SJSA1 (cell line): ENCODE measurements at places on chromosomes 3 and 15.

DNA sequence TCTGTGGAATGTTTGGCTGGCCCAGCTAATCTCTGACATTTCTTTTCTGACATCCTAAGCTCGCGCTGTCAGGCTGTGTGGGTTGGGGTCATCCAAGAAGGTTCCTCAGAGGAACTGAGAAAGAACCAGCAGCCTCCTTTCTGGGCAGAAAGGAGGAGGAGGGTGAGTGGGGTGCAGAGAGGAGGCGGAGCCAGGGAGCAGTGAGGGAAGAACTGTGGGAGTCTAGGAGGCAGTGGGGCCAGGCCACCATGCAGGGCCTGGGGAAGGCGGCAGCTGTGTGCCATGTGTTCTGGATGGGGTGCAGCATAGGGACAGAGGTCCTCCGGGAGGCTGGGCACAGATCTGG, 5.3 kb downstream of the SEMA7A start:
- no peaks in the 10 kb centered on the region; the same call in 1 of the 2 replicates for H3K27me3 ChIP-seq
- DNase-seq, result no peak
- H3K4me3 ChIP-seq, result no peak overlapping the region
- peaks cover 2% of the 10 kb centered on the region for H3K36me3 ChIP-seq

- no peak overlapping the region for H3K27ac ChIP-seq
- H3K27me3 ChIP-seq, result no peaks in the 10 kb centered on the region
- no peak overlapping the region for H3K4me3 ChIP-seq
- H3K36me3 ChIP-seq, result no peaks in the 10 kb centered on the region
Observed at GRCh38 chr3:66052721-66053549, 14.2 kb upstream of the MAGI1 start.

GRCh38 chr3:187519428-187519890, 150.7 kb downstream of the SST start:
- no peak for DNase-seq
- H3K27me3 ChIP-seq, result 0 out of 2 replicates have a peak, but pooled peaks cover 4% of the 10 kb centered on the region
- H3K36me3 ChIP-seq, result no peaks in the 10 kb centered on the region
- H3K4me1 ChIP-seq, result no peaks in the 10 kb centered on the region
- H3K27ac ChIP-seq, result no peak overlapping the region

DNA sequence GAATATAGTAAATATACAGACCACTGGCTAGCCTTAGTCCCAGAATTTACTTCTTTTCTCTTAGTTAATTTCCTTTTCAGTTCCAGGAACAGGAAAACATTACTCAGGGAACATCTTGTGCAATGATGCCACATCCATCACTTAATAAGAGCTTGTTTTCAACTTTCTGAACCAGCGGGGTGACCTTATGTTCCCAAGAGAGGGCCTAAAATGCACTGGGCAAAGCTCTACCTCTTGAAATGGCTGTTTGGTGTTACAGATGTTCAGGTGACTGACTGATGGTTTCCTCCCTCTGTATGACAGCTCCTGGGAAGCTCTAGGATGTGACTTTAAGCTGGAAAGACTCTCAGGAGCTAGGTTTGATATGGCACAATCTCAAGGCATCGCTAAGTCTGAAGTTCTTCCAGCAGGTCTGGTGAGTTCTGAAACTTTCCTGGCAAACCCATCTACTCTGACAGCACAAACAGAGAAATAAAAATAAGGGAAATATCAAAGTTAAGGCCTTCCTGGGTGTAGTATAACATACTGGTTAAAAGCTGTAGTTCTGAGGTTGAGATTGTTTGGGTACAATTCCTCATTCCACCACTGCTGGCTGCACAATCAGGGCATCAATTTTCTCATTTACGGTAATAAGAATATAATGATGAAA, 98.6 kb downstream of the ZIC1 start:
- no peaks in the 10 kb centered on the region for H3K27me3 ChIP-seq
- H3K27ac ChIP-seq, result no peak overlapping the region
- H3K4me1 ChIP-seq, result no peaks in the 10 kb centered on the region
- H3K4me3 ChIP-seq, result no peak overlapping the region
- H3K36me3 ChIP-seq, result no peaks in the 10 kb centered on the region

GRCh38 chr3:121883507-121883906, 10.7 kb upstream of the SLC15A2 start:
- H3K27ac ChIP-seq, result no peak overlapping the region
- no peaks in the 10 kb centered on the region for H3K4me1 ChIP-seq
- no peak for DNase-seq
- no peak overlapping the region for H3K4me3 ChIP-seq
- H3K27me3 ChIP-seq, result no peaks in the 10 kb centered on the region

- no peaks in the 10 kb centered on the region for H3K27me3 ChIP-seq
- H3K4me1 ChIP-seq, result no peaks in the 10 kb centered on the region
- no peak overlapping the region for H3K4me3 ChIP-seq
- no peak overlapping the region for H3K27ac ChIP-seq
- no peaks in the 10 kb centered on the region for H3K36me3 ChIP-seq
Observed at GRCh38 chr15:64731012-64731804, 44.2 kb downstream of the RBPMS2 start.

DNA sequence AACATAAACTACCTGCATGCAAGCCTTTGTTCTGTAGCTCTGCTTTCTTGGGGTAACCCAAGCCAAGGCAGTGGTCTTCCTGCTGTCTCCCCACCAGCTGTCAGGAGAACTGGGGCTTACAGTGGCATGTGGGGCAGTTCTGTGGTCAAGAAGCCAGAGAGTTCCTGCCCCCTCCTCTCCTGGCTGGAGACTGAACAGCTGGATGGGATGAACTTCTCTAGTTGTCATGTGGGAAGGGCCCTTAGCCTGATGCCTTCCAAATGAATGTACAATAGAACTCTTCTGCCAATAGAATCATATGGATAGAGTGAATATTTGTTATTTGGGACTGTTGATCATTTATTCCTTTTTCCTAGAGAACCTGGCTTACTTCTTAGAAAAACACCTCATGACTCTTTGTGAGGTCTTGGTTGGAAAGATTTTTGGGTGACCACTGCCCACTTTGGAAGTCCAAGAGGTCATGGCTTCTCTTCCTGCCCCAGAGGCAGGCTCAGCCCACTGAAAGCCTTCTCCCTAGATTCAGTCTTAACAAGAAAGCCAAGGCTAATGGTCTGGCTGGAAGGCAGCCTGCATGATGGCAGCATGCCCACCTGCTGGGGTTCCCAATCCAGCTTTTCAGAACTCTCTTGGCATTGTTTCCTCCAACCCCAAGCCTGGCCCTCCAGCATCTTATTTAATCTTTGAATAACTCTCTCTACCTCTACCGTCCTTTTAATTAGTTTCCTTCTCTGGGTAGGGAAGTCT, 462.9 kb upstream of the PROK2 start:
- H3K27ac ChIP-seq, result no peak overlapping the region
- no peak overlapping the region for H3K4me3 ChIP-seq
- no peaks in the 10 kb centered on the region for H3K4me1 ChIP-seq

DNA sequence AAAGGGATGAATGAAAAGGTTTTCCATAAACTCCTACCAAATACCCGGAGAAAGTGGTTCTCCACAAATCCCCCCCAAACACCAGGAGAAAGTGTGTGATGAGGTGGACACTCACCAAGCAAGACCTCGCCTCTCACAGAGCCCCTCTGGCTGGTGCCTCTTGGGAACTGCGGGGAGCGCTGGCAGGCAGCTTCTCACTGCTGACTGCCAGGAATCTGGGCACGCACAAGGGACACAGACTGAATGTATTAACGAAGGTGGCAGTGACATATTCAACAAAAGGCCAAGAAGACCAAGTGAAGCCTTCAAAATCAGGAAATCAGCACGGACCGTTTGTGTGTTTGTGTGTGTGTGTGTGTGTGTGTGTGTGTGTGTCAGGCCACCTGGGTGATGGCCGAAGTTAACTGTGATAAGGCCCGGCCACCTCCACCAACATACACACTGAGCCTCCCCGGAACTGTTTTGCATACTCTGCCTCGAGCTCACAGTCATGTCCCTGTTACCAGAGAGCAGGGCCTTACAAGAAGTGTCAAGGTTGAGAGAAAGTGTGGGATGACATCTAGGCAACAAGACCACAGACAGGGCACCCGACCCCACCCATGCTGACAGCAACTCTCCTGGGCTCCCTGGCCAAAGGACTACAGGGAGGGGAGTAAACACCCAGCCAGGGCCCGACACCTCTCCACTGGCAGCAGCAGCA, 18.0 kb downstream of the ATP10A start:
- peaks cover 24% of the 10 kb centered on the region for H3K4me1 ChIP-seq
- H3K36me3 ChIP-seq, result peaks cover 13% of the 10 kb centered on the region
- no peak for DNase-seq

- no peaks in the 10 kb centered on the region for H3K36me3 ChIP-seq
- H3K4me3 ChIP-seq, result no peak overlapping the region
- no peak for DNase-seq
- peaks cover 24% of the 10 kb centered on the region for H3K4me1 ChIP-seq
Observed at GRCh38 chr3:124513610-124513997, 216.6 kb upstream of the UMPS start.

GRCh38 chr3:125149462-125149861, 63.1 kb downstream of the SLC12A8 start:
- H3K4me1 ChIP-seq, result peaks cover 49% of the 10 kb centered on the region
- H3K36me3 ChIP-seq, result no peaks in the 10 kb centered on the region
- H3K4me3 ChIP-seq, result no peak overlapping the region

DNA sequence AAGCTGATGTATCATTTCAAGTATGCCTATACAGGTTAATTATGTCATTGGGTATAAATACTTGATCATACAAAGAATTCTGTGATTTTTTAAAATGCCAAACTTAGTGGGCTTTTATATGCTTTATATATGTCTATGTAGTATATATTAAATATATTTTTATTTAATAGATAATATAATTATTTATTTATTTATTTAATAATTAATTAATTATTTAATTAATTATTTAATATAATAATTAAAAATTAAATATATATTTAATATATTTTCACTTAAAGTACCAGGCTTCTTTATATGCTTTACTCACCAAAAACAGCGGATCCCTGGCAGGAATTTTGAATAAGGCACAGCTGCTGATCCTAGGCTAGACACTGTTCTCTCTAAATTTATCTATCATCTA, 687.0 kb downstream of the VGLL3 start:
- DNase-seq, result no peak
- no peak overlapping the region for H3K27ac ChIP-seq
- H3K27me3 ChIP-seq, result no peaks in the 10 kb centered on the region
- H3K4me3 ChIP-seq, result no peak overlapping the region
- H3K36me3 ChIP-seq, result no peaks in the 10 kb centered on the region

DNA sequence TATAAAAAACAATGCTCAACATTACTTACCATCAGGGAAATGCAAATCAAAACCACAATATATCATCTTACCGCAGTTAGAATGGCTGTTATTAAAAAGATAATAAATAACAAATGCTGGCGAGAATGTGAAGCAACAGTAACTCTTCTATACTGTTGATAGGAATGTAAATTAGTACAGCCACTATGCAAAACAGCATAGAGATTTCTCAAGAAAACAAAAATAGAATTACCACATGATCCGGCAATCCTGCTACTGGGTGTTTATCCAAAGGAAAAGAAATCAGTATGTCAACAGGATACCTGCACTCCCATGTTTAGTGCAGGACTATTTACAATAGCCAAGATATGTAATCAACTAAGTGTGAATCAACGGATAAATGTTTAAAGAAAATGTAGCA, 48.1 kb downstream of the ADAM10 start:
- no peaks in the 10 kb centered on the region for H3K36me3 ChIP-seq
- H3K27me3 ChIP-seq, result no peaks in the 10 kb centered on the region
- no peak overlapping the region for H3K4me3 ChIP-seq
- H3K27ac ChIP-seq, result no peak overlapping the region; the same call in 1 of the 2 replicates
- peaks cover 33% of the 10 kb centered on the region for H3K4me1 ChIP-seq

DNA sequence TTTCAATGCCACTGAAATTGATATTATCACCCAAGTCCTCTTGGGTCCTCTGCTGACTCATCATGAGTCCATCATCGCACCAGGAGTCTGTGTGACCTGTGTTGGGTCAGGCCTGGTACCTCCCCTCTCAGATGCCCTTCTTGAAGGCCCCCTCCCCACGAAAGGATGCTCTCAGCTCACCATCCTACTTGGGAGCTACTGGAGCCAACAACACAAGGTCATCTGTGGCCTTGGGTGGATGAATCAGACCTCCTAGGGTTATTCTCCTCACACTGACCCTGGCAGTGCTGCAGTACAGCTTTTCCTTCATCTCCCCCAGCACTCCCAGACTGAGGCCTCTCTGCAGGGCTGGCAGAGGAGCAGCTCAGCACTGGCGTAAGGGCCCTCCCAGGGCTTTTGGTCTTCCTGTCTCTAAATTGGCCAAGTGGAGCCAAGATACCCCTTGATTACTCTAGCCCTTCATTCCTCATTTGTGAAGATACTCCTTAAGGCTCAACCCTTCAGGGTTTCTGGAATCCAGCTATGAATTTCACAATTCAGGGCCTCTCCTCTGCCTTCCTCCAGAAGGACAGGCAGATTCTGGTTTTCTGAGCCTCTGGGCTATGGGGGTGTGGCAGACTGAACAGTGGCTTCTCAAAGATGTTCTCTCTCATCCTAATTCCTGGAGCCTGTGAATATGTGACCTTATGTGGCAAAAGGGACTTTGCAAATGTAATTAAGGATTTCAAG, 80.7 kb upstream of the GSK3B start:
- H3K27me3 ChIP-seq, result no peaks in the 10 kb centered on the region
- H3K36me3 ChIP-seq, result no peaks in the 10 kb centered on the region
- H3K27ac ChIP-seq, result no peak overlapping the region
- H3K4me1 ChIP-seq, result peaks cover 54% of the 10 kb centered on the region
- no peak overlapping the region for H3K4me3 ChIP-seq
- DNase-seq, result no peak

- H3K27me3 ChIP-seq, result no peaks in the 10 kb centered on the region
- H3K4me1 ChIP-seq, result no peaks in the 10 kb centered on the region
- no peak overlapping the region for H3K4me3 ChIP-seq
- DNase-seq, result no peak
- no peaks in the 10 kb centered on the region for H3K36me3 ChIP-seq
- no peak overlapping the region for H3K27ac ChIP-seq
Observed at GRCh38 chr3:134917631-134918030, 122.6 kb downstream of the EPHB1 start.

GRCh38 chr3:194274424-194275085, 76.6 kb downstream of the CPN2 start:
- H3K4me1 ChIP-seq, result no peaks in the 10 kb centered on the region; the same call in 1 of the 2 replicates
- H3K4me3 ChIP-seq, result no peak overlapping the region
- H3K27ac ChIP-seq, result no peak overlapping the region
- no peaks in the 10 kb centered on the region for H3K27me3 ChIP-seq

DNA sequence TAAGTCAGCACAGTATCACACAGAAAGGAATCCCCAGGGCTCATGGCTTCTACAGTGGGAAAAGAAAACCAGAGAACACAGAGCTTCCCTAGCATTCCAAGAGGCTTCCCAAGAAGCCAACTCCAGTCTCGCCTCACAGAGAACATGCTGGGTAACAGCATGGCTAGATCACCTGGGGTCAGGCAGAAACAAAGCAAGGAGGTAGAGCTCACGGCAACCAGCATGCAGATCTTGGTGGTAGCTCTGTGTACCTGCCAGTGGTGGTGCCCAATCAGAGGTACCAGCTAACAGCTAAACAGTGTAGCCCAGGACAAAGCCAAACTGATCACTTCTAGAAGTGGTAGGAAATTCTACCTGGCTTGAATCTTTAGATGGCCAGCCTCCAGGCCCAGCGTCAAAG, 31.3 kb downstream of the POLQ start:
- DNase-seq, result no peak
- H3K4me3 ChIP-seq, result no peak overlapping the region
- peaks cover 37% of the 10 kb centered on the region for H3K36me3 ChIP-seq
- H3K4me1 ChIP-seq, result no peaks in the 10 kb centered on the region
- H3K27ac ChIP-seq, result no peak overlapping the region
- no peaks in the 10 kb centered on the region for H3K27me3 ChIP-seq
